ENCODE measurements at places on chromosomes 1 and 21.

- DNase-seq: no peak
Observed at GRCh38 chr1:54591127-54591756, 32.1 kb downstream of the FAM151A start.

DNA sequence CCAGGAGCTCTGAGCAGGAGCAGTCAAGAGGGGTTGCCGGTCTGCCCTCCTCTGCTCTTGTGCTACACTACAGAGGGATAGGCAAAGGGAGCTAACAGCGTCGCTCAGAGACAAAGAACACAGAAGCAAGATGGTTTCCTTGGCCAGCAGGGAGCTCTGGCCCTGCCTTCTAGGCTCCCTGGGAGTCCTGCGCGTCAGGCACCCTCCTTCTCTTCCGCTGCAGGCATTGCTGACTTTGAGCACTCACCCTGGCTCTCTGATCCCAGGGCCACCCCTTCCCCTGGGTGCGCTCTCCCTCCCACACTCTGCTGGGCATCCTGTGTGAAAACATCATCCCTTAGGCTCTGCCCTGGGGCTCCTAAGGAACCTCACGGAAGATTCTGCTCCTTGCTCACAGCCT is 489 bp downstream of the TNNI1 start:
- DNase-seq: no peak

GRCh38 chr1:14689996-14690615 is 91.6 kb downstream of the KAZN start:
- DNase-seq: no peak

DNA sequence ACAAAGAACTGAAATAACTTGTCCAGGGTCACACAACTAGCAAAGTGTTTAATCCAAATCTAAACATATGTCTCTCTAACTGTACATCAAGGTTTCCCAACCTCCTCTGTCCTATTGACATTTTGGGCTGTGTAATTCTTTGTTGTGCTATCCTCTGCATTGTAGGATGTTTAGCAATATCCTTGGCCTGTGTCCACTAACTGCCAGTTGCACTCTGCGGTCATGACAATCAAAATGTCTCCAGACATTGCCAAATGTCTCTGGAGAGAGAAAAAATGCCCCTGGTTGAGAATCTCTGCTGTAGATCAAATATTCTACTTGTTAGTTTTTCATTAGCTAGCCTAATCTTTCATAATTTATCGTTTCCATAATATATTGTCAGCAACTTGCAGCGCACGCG is 353.4 kb upstream of the NEGR1 start:
- DNase-seq: no peak

DNA sequence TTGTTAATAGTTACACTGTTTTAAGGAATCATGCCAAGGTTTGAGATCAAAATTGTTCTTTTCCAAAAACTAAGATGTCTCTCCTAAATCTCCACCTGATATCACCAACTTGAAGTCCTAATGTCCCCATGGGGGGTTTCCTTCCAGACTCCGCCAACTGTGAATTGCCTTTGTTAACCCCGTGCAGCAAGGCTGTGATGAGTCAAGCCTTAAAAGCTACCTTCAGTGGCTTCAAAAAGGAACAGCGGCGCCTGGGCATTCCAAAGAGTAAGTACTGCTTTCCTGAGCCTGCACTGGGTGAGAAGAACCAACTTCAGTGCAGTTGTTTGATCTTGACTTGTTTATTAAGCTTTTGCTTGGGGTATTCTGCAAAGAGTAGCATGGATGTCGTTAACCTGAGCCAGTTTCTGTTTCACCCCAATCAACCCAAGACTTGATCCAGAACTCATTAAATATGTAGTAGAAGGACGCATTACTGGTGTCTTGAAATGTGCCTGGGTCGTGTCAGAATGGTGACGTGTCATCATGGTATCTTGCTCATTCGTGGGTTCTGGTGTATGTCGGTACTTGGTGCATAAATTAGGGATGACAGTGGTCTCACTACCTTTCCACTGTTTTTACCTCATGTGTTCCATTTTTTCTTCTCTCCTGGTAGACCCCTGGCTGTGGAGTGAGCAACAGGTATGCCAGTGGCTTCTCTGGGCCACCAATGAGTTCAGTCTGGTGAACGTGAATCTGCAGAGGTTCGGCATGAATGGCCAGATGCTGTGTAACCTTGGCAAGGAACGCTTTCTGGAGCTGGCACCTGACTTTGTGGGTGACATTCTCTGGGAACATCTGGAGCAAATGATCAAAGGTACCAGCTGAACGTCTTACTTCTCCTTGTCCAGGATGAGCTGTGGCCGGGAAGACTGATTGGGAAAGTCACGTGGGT is 8.7 kb downstream of the ETS2 start:
- DNase-seq: no peak

DNA sequence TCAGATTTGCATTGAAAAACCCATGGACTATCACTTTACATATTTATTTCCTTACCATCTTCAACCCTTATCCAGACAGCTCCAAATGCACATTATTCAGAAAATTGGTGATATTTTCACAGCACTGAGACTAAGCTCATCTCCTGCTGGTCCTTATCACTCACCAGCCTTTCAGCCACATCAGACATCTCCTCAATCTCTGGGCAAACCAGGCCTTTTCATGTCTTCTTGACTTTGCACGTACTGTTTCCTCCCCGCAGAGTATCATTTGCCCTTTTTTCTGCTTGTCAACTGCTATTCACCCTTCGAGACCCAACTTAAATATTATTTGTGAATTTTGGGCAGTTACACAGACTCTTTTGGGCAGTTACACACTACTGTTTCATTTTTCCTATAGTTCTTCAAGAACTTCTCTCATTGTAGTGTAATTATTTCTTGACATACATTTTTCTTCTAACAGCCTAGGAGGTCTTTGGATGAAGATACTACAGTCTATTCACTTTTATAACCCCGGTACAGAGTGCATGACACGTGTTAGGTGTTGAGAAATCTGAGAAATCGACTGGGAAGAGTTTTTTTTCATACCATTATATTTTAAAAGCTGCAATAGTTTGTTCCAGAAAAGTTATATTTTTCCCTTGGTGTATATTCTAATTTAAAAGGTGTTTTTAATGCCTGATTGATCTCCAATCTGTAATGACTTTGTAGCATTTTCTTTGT is 98.0 kb downstream of the FGGY start:
- no peak for DNase-seq

DNA sequence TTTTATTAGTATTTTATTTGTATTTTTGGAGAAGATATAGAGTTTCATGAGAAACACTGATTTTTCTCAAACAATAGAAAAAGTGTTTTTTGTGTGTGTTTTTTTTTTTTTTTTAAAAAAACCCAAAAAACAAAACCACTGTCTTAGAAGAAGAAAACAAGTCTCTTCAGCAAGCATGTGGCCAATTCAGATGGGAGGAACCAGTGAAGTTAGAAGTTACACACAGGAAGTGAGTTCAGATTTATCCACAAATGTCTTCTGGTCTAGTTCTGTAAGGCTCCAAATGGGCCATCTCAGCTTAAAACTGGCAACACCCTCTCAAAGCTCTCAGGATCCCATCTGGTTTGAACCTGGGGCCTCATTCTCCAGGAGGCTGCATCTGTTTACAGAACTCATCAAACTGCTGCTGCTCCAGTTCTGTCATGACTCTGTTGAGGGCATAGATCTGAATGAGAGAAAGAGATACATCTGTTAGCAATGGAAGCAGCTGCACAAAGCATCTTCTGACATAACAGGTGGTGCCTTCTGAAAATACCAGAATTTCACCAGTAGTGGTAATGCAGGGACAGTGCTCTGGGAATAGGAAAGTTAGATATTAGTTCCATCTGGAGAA is 9.8 kb upstream of the ERMAP start:
- DNase-seq: no peak

DNA sequence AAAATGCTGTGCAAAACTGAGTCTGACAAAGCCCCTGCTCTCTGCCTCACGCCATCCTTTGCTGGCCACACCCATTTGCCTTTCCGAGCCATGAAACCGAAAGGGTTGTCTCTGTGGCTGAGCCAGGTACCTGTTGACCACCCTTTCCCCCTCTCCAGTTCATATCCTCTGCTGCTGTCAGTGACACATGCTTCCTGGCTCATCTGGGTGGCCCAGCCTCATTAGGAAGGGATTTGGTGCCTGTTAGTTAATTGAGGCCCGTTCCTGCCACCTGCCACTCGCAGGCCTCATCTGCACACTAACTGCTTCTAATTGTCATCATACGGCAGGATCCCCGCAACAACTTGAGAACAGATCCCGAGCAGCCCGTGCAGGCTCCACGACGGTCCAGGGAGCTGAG is 79.2 kb downstream of the OLIG1 start:
- DNase-seq: no peak

- no peak for DNase-seq
Observed at GRCh38 chr1:53697721-53698383, 41.1 kb downstream of the GLIS1 start.

DNA sequence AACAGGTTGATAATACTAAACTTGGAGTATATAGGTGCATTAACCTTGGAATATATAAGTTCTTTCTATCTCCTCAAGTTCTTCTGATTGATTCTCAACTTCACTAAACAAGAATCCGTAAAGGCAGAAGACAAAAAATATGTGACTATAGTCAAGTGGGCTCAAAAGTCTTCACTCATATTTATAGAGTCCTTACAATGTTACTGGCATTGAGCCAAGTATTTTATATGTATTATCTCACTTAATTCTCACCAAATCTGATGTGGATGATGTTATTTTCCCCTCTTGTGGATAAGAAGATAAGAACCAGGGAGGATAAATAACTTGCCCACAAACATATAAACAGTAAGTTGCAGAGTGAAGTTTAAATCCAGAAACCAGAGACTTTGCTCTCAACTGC is 486.9 kb downstream of the LRRIQ3 start:
- no peak for DNase-seq

GRCh38 chr1:234647245-234647644 is 37.3 kb upstream of the IRF2BP2 start:
- no peak for DNase-seq

GRCh38 chr1:35931446-35932157 is 697 bp downstream of the AGO3 start:
- no peak for DNase-seq

DNA sequence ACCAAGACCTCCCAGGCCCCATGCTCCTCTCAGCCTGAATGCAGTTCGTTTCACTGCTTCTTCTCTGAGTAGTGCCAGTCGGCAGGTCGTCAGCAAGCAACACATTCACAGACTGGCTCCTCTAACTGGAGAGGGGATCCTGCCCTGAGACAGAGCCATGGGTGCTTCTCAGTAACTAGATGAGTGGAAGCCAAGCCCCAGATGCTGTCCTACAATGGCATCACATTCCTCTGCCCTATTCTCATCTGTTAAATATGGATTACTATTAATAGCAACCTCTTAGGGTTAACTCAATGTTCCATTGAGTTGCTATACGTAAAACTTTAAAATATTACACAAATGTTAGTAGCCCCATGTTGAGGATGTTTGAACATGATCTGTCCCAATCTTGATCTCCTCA is 84.2 kb upstream of the S1PR1 start:
- DNase-seq: no peak

- no peak for DNase-seq
Observed at GRCh38 chr21:17195976-17196375, 316.9 kb upstream of the CXADR start.

DNA sequence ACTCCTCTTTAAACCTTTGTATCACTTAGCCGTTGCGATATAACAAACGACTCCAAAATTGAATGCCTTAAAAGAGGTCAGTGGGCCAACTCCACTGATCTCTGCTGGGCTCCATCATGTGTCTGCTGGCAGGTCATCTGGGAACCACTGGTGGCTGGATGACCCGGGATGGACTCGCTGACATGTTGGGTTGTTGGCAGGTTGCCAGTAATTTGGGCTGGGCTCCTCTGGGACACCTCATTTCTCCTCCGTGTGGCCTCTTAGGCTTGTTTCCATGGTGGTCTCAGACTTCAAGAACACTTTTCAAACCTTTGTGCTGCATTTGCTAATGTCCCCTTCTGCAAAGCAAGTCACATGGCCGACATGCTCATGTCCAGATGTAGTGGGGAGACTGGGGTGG is 139.3 kb upstream of the POU3F1 start:
- no peak for DNase-seq

DNA sequence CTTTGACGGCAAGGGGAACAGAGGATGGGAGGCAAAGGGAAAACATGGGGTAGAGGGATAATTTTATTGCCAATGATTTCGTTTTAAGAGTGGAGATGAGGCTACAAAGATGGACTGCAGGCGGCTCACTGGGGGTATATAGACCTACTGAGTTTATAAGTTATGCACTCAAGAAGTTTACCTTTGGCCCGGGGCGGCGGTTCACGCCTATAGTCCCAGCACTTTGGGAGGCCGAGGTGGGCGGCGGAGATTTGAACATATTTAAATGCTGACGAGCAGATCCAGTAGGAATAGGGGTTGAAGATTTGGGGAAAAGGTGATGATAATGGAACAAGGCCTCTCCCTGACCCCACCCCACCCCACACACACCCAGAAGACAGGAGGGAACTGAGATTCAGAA is 8.1 kb upstream of the SLAMF9 start:
- DNase-seq: no peak

- DNase-seq: no peak
Observed at GRCh38 chr1:214698559-214698958, 95.6 kb downstream of the CENPF start.

GRCh38 chr1:163650624-163651023 is 328.9 kb downstream of the NUF2 start:
- DNase-seq: no peak

DNA sequence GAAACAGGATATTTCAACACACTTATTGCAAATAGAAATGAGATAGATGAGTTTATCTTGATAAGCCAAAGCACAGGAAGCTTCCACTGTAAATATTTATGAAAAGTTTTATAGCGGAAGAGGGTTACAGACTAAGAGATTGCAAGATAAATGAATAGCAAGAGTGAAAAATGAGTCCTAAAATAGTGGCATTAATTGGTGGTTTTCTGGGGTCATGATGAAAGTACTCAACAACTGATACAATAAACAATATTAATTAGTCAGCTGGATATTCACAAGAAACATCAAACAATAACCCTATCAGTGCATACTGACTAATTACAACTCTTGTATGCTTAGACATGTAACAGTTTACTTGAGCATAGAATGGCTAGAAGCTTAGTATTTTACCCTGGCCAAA is 154.8 kb upstream of the CHODL start:
- no peak for DNase-seq

- no peak for DNase-seq
Observed at GRCh38 chr1:192506741-192507155, 68.8 kb upstream of the RGS1 start.

GRCh38 chr1:83318366-83318765 is 680.6 kb downstream of the TTLL7 start:
- no peak for DNase-seq

DNA sequence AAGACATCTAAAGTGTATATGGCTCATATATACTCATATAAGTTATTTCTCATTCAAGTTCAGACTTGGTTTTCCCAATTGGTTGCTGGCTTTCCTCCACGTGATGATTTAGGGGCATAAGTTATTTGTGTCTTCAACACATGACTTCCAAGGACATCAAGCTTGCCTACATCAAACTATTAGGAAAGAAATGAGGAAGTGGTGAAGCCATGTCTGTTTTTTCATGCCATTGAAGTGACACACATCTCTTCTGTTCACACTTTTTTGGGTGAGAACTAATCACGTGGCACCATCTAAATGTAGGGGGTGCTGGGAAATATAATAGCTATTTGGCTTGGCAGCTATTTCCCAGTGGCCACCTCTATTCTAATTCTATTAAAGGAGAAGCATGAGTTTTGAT is 282.1 kb downstream of the OMA1 start:
- DNase-seq: no peak

GRCh38 chr1:112514901-112515300 is 6.1 kb downstream of the WNT2B start:
- no peak for DNase-seq

- DNase-seq: no peak
Observed at GRCh38 chr1:174131032-174131638, 28.2 kb upstream of the RABGAP1L start.

Data from urothelium cell line (cell line).